ENCODE measurements at places on chromosomes 1 and 21.
A peak's percentile ranks its signal among the peaks of the same experiment; 100 is the strongest.

DNA sequence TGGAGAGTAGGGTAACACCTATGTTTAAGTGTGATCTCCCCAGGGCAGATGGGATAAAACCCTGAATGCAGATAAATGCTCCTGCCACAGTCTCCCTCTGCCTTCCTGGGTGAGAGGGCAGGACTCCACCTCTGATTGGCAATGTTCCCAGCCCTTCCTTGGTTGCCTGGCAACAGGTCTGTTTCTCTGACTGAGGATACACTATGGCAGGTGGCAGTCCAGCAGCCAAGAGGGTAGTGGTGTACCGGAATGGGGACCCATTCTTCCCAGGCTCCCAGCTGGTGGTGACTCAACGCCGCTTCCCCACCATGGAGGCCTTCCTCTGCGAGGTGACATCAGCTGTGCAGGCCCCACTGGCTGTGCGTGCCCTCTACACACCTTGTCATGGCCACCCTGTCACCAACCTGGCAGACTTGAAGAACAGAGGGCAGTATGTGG lies at the start of gene DCDC2B:
TSS of gene DCDC2B (plus strand) at position 199 of the 438 bp plus-strand sequence. CDS start at position 204, 5 bp downstream.
- peak; percentile 52 for DNase-seq

DNA sequence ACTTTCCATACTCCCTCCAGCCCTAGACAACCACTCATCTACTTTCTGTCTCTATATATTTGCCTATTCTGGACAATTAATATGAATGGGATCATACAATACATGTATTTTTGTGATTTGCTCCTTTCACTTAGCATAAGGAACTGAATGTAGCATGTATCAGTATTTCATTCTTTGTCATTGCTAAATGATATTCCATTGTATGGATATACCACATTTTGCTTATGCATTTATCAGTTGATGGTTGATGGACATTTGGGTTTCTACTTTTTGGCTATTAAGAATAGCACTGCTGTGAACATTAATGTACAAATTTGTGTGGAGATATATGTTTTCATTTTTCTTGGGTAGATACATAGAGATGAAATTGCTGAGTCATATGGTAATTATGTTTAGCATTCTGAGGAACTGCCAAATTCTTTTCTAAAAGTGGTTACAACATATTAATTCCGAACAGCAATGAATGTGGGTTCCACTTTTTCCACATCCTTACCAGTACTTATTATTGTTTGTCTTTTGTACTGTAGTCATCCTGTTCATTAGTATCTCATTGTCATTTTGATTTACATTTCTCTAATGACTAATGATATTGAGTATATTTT lies 121.0 kb downstream of the LRRC40 start:
- DNase-seq: no peak

- no peak for DNase-seq
Observed at GRCh38 chr1:56874689-56875088, 20.1 kb downstream of the C8A start.

DNA sequence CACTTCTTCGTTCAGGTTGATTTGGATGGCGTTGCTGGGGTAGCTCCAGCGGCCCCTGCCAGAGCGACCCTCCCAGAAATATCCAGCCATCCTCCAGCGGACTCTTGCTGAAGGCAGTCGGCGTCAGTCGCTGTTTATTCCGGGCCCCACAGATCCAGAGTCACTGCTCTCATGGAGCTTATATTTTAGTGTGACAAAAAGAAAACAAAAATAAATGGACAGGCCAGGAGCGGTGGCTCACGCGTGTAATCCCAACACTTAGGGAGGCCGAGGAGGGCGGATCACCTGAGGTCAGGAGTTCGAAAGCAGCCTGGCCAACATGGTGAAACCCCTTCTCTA lies 791 bp upstream of the CFAP298 start:
- no peak for DNase-seq

GRCh38 chr1:196774175-196774574 lies 465 bp upstream of the CFHR3 start:
- no peak for DNase-seq

DNA sequence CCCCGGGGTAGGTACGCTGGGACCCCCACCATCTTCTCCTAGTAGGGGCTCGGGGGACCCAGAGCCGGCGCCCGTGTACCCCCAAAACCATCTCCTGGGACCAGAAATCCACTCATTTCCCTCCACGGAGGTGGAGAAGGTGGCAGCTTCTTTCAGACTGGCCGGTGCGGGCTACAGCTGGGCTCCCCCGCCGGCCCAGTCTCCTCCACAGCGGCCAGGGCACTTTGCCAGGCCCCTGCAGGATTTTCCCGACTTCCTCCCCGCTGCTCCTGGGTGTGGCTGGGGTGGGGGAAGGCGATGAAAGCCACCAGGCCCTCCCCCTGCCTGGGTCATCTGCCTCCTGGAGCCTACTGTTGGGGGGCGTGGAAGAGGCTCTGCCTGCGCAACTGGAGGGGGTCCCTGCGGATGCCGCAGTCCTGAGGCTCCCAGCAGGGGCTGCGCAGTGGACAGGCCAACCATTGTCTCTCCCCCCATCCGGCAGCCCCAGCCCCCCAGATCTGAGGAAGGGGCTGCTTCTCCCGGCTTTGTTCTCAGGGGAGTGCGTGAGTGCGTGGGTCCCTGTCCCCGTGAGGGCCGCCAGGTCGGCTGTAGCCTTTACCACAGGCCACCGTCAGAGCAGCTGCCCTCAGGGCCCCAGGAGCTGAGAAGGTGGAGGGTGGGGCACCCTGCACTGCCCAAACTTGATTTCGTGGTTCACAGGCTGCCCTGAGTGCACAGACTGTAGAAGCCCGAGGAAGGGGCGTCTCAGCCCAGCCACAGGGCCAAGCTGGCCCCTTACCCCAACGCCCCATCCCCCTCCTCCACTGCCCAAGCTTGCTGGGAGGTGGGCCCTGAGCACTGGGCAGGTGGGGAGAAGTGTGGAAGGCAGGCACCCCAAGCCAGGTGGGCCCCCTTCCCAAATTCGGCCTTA lies 1.3 kb downstream of the AGRN start:
- DNase-seq: peak; percentile 51

- DNase-seq: no peak
Observed at GRCh38 chr1:30957560-30958222, 49.1 kb upstream of the SDC3 start.

- no peak for DNase-seq
Observed at GRCh38 chr1:204676043-204676442, 9.5 kb downstream of the LRRN2 start.

- no peak for DNase-seq
Observed at GRCh38 chr1:199403531-199404116, 623.9 kb upstream of the NR5A2 start.

GRCh38 chr1:79422726-79423125 lies 416.2 kb upstream of the ADGRL4 start:
- no peak for DNase-seq

DNA sequence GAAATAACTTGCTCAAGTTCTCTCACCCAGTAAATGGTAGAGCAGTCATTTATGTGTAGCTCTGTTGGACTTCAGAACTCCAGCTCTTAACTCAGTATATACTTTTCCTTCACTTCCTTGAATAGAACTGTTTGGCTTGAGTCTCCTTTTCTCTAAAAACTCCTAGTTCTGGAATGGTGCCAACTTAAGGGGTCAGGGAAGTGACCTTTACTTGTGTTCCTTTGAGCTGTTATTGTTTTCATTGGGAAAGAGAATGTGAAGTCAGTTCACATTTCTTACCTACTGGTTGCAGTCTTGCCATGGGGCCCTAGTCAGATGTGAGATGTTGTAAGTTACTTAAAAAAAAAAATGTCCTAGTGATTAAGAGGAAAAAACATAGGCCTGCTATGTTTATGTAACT lies 77.0 kb upstream of the MACF1 start:
- DNase-seq: no peak

- DNase-seq: no peak
Observed at GRCh38 chr21:41802684-41803083, 35.8 kb upstream of the RIPK4 start.

DNA sequence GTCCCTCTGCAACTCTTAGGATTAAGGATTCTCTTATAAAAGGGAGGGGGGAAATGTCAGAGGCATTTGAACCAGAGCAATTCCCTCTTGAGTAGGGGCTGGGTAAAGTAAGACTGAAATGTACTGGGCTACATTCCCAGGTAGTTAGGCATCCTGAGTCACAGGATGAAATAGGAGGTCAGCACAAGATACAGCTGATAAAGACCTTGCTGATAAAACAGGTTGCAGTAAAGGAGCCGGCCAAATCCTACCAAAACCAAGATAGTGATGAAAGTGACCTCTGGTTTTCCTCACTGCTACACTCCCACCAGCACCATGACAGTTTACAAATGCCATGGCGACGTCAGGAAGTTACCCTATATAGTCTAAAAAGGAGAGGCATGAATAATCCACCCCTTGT lies 14.3 kb upstream of the COX20 start:
- DNase-seq: no peak

DNA sequence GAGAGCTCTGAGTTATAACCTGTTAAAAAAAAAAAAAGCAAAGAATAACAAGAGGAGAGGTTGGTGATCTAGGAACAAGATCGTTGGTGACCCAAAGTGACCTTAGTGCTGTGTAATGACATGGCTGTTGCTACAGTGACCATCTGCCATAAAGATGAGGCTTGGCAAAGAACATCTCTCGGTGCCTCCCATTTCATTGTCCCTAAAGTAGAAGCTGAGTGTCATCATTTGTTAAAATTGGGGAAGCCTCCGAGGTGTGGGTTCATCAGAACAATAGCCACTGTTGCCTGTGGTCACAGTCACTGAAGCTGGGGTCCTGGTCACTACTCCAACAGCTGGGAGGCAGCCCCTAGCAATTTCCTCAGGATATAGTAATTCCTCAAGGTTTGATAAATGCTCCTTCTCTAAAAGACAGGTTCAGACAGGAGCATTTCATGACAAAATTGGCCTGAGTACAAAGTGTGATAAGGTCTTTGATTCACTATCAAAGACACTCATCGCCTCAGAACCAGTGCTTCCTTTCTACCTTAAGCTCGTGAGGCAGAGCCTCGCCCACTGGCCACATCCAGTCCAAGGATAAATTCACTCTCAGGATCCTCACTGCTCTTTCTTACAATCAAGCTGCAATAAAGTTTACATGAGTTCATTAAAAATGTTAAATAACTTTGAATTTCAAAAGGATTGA lies 81.9 kb upstream of the RGS2 start:
- DNase-seq: peak; percentile 30

DNA sequence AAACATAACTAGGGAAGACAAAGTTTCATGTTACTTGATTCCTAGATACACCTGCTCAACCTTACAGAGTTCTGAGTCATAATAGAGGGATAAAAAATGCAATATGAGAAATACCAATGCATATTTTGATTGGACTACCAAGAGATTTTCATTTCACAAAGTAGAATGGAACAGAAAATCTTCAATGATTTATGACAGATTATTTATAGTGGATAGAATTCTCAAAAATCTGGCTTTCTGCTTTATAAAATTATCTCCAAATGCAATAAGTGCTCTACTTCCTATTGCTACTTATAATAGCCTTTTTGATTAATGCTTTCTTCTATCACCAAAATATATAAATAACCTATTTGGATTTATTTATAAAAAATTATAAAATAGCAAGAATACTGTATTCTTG lies 18.9 kb upstream of the ATP6V1G3 start:
- no peak for DNase-seq

DNA sequence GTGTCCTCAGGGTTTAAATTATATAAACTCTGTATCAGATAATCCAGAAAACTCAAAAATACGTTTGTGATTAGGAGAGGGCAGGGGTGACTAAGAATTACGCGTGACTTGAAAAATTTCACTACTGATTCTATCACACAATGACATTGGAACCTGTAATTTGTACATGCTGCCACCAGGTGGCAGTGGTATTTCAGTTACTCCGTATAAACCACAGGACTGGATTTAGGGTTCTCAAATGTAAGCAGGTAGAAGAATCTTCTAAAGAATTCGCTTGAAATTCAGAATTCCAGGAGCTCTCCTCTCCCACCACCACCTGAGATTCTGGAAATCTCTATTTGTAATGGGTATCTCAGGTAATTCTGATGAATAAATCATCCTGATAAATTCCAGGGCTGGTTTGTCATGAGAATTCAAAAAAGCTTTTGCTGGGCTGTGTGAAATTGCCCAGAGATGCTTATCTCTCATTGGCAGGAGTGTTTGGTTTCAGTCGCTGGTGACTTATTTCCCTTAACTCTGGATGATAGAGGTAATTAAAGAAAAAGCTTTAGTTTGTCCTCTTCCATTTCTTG lies 1.7 kb upstream of the KRTAP7-1 start:
- DNase-seq: no peak

DNA sequence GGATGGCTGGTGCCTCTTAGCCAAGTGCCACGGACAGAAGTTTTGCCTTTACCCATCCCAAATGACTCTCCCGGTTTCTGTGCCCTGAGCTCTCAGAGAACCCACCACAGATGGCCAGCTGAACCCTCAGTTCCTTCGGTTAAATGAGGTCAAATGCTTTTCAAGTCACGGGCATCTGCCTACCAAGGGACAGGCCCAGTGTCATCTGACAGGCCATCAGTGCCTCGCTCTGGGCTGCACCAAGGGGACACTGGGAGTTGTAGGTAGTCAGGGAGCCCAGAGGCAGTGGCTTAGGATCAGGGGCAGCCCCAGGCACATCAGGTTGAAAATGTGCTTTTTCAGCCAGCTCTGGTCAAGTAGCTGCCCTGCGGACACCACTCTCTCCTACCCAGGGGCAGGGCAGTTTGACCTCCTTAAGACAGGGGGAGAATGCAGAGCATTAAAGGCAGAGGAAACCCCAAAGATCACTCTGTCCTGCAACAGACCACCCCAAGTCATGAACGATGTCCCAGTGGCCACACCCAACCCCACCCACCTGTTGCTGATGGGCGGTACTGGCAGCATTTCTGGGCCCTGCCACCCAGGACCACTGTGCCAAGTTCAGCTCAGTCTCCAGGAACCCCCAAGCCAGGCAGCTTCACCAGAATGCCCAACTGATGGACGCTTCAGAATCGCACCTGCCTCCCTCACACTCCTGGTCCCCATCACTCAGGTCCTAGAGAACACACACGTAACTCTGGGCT lies 60.7 kb downstream of the CASZ1 start:
- no peak for DNase-seq

- no peak for DNase-seq
Observed at GRCh38 chr1:90107990-90108389, 113.1 kb downstream of the ZNF326 start.

GRCh38 chr1:95829556-95829955 lies 595.5 kb downstream of the RWDD3 start:
- no peak for DNase-seq

- DNase-seq: no peak
Observed at GRCh38 chr1:55639526-55639925, 424.4 kb upstream of the USP24 start.

Data from RWPE1 (cell line).